Right cardiac atrium (tissue), 5 donors: ENCODE measurements at places on chromosomes 11 and 22. TPM values are rescaled to one million over a fixed set of nuclear protein-coding genes. Genes with fewer than 3 reads are reported as not detected.
A peak's percentile ranks its signal among the peaks of the same experiment; 100 is the strongest.

The SEPTIN5 gene
- total RNA-seq, result 143 TPM

The ZC3H12C gene
- 15.7 TPM for total RNA-seq

The OR6X1 gene
- not detected for total RNA-seq

The POTEH gene
- not detected for total RNA-seq

The DUSP8 gene
- total RNA-seq, result 11.1 TPM

DNA sequence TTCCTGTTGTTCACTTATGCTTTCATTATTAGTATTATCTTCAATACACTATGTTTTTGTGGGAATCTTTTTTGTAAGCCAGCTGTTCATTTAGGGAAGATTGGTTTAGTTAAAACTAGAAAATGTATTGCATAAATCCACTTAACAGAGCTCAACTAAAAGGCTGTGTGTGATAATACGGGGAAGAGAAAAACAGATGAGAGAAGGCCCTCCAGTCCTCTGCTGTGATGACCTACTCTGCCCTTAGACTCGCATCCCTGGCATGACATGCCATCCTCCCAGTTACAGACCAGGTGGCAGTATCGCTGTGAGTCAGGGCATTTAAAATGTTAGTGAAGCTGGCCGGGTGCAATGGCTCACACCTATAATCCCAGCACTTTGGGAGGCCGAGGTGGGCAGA is 173.4 kb upstream of the TTC12 start:
- no peak for DNase-seq

DNA sequence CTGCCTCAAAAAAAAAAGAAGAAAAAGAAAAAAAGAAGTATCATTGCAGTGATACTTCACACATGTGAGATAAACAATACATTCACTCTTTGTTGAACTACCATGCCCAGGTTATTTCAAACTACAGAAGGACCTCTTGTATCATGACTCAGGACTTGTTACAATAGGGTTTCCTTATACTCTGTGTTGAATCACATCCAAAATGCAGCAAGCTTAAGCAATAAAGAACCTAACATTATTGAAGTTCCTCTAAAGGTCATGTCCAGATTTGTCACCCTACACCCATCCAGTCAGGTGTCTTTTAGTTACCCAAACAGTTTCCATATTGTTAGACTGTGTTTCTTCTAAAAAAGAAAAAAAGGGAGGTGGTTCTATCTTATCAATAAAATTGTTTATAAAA is 26.9 kb upstream of the ALKBH3 start:
- no peak for DNase-seq

GRCh38 chr22:35601743-35602615 is 15.2 kb downstream of the MB start:
- DNase-seq, result no peak

GRCh38 chr11:5153574-5154431 is 754 bp downstream of the OR52A1 start:
- no peak for DNase-seq

DNA sequence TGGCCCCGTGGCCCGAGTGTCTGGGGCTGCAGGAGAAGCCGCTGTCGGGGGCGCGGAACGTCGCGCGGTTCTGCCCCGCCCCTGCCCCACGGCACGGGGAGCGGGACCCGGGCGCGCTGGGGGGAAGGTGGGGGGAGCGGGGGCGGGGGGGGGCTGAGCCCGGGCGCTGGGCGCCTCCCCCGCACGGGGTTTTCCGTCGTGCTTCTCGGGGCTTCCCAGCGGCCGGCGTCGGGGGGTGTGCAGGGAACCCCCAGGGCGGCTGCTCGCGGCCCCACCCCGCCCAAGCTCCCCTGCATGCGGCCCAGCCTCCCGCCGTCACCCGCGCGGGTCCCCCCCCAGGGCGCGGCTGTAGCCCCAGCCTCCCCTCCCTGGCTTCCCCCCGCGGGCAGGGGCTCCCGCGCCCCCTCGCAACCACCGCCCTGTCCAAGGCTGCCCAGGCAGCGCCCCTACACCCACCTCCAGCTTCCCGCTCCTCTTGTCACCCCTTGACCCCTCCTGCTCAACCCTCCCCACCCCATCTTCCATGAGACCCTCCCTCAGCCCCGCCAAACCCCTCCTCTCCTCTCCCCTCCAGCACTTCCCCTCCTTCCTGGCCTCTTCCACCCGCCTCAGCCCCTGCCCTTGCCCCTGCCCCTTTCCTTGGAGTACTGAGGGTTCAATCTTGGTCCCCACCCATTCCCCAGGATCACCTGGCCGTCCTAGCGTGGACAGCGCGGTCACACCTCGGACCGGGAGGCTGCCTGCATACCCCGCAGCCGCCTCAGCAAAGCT is 1.7 kb downstream of the IL17REL start:
- no peak for DNase-seq

DNA sequence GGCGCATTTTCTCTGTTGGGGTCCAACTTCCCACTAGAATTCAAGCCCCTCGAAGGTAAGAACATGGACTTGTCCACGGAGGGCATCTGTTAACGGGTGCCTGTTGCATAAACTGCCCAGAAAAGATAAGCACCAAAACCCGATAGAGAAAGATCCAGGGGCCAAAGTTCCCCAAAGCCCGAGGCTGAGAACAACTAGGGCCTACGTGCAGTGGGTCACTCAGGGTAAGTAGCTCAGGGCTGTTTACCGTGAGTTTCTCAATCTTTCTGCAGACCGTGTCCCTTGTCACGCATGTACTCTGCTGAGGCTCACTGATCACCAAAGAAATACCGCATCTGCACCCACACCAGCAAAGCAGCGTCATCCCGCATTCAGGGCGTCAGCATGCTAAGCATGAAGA is 24.4 kb downstream of the PGA5 start:
- no peak for DNase-seq

DNA sequence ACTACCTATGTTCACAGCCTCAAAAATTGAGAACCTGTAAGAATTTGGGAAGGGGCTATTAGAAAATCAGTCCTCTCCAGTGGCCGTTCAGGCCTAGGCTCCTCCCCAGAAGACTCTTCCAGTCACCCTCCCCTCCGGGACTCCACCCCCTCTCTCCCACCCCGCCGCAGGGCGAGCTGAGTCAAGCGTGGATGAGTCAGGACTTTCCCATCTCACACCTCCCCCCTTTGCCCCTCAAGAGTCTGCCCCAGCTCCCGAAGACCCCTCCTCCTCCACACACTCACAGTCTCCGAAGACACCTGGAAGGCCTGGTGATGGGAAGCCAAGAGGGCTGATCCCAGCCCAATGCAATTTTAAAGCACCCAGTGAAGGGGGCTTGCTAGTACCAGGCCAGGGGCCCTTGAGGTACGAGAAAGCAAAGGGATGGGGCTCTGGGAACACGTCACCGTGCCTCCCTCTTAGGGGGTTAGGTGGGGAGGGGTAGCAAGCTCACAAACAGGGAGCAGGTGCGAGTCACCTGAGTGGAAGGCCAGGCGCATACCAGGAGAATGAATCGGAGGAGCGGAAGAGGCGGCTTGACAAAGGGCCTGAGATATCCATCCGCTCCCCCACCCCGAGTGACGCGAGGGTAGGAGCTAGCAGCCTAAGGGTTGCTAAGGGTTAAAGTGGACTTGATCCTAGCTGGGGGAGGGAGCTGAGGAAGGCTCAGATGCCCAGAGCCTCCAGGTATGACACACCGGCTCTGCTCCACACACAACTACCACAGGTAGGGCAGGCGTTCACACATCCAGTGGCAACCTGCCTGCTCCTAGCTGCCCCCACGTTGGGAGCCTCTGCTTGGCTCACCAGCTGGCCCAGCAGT is 13.6 kb downstream of the BCL9L start:
- DNase-seq, result peak; percentile 92

GRCh38 chr11:3880724-3881123 is 25.3 kb downstream of the STIM1 start:
- DNase-seq, result no peak

- DNase-seq, result no peak
Observed at GRCh38 chr22:23608583-23608982, 23.5 kb downstream of the DRICH1 start.

GRCh38 chr22:45583504-45583903 is 80.8 kb downstream of the FBLN1 start:
- DNase-seq, result no peak

- DNase-seq, result no peak
Observed at GRCh38 chr22:39655004-39655579, 84.5 kb downstream of the CACNA1I start.

GRCh38 chr22:19051381-19052072 is 70.7 kb downstream of the DGCR2 start:
- DNase-seq, result no peak
